ENCODE measurements at places on chromosomes 12 and 14. TPM values are rescaled to one million over a fixed set of nuclear protein-coding genes. Genes with fewer than 3 reads are reported as not detected.

CLEC7A gene
- not detected for total RNA-seq

SOCS2 gene
- total RNA-seq = 45.1 TPM

HECTD4 gene
- 11.3 TPM for total RNA-seq

SERPINA6 gene
- total RNA-seq = 3.5 TPM

ARHGAP9 gene
- total RNA-seq = not detected

KRT6C gene
- not detected for total RNA-seq
